ENCODE measurements at places on chromosomes 12 and 14. TPM values are rescaled to one million over a fixed set of nuclear protein-coding genes. Genes with fewer than 3 reads are reported as not detected.

The NT5DC3 gene
- 7.0 TPM for total RNA-seq

The GDF11 gene
- 1.2 TPM for total RNA-seq

The PRH2 gene
- total RNA-seq: not detected

The BHLHE41 gene
- 9.2 TPM for total RNA-seq

The INHBE gene
- not detected for total RNA-seq

The ENDOU gene
- total RNA-seq: not detected

The KCNK13 gene
- not detected for total RNA-seq

The SPIC gene
- total RNA-seq: not detected

The PGF gene
- 3.5 TPM for total RNA-seq
